Stimulated activated CD8-positive, alpha-beta memory T cell treated with anti-CD3 and anti-CD28 coated beads, Interleukin-4, amount 100 ng/mL, for 1 hour (primary cell): ENCODE measurements at places on chromosomes 6 and 20.

GRCh38 chr20:8213831-8214587 is 81.9 kb downstream of the PLCB1 start:
- no peak for DNase-seq

DNA sequence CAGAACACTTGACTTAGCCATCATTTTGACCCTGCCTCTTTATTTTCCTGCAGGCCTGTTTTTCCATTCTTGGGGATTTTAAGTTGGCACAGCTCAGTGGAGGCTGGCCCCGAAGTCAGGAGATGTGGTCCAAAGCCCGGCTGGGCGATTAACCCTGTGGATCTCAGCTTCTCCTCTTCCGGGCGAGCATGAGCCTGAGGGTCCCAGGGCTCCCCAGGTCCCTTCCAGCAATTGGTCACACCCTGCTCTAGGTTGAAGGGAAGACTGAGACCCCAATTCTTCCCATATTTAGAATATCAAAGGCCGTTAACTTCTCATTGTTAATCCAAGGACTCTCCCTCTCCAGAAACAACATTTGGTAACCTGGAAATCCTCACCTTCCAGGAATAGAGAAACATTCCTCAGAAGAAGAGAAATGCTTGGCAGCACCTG is 2.3 kb downstream of the THBS2 start:
- no peak for DNase-seq

DNA sequence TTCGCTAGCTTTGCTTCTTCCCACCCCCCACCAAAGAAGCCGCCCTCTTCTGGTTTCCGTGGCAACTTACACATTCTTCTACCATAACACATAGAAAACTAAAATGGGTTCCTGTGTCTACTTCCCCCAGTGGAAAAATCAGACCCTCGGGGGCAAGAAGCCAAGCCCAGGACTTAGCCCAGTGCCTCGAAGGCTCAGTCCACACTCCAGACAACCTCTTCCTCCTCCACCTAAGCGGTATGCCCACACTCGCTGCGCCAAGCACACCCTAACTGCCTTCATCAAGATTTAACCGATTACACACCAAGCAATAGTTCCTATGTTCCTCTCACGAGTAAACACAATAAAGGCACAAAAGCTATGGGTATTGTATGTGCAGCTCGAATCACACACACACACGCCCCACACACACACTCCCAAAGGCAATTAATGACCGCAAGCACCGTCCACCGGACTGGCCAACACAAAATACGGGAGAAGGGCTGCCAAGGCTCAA is 537 bp downstream of the PPIL4 start:
- peak; percentile 30 for DNase-seq

DNA sequence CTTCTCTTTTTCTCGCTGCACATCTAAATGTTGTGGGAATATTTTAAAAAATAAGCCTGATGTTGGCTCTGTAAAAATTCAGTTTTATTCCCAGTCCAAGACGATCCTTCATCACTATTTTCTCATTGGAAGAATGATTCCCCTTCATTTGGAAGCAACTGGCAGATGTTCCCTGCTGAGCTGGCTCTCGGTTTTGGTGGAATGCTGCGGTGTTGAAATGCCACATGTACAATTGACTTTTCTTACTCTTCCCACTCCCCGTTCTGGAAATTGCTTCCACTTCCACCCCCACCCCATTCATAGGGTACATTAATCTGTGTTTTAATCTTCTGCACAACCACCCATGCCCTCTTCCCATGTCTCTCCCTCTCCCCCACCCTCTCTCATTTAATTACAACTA is 496.3 kb upstream of the MAP3K7 start:
- DNase-seq = no peak

- no peak for DNase-seq
Measured at GRCh38 chr6:1930356-1930755, 315.0 kb downstream of the GMDS start.

GRCh38 chr6:31243508-31243907 is 28.4 kb downstream of the HLA-C start:
- DNase-seq = no peak

GRCh38 chr6:166721576-166721975 is 94.5 kb upstream of the RPS6KA2 start:
- DNase-seq = no peak

- no peak for DNase-seq
Measured at GRCh38 chr6:139296927-139297326, 5.1 kb upstream of the TXLNB start.

- DNase-seq = no peak
Measured at GRCh38 chr6:110334423-110335180, 23.5 kb downstream of the METTL24 start.

DNA sequence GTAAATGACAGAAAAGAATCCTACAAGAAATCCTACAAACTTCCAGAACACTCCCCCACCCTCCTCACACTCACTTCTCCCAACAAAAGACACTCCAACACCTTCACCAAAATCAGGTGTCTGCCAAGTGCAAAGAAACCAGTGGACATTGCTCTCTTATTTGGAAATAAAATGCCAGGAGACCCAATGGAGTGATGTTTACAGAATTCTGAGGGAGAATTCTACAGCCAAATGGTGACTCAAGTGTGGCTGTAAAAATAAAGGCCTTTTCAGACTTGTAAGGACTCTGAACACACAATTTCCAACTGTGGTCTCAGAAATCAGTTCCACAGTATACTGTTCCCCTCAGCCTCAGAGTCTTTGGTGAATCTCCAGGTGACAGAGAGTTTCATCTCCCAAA is 109.6 kb upstream of the CARMIL1 start:
- DNase-seq = no peak

GRCh38 chr6:138520463-138520862 is 21.2 kb upstream of the NHSL1 start:
- no peak for DNase-seq
